ENCODE measurements at places on chromosomes 16 and 17. TPM values are rescaled to one million over a fixed set of nuclear protein-coding genes. Genes with fewer than 3 reads are reported as not detected.

Gene CTRB1
- total RNA-seq, result not detected

Gene TBX4
- total RNA-seq, result not detected

Gene PPY
- not detected for total RNA-seq

Gene USP7
- total RNA-seq, result 71.4 TPM

Gene CTF1
- total RNA-seq, result 15.0 TPM

Data from esophagus muscularis mucosa (tissue), 4 donors.